Pons (tissue), 1 donor: ENCODE measurements at places on chromosomes 4 and X.

DNA sequence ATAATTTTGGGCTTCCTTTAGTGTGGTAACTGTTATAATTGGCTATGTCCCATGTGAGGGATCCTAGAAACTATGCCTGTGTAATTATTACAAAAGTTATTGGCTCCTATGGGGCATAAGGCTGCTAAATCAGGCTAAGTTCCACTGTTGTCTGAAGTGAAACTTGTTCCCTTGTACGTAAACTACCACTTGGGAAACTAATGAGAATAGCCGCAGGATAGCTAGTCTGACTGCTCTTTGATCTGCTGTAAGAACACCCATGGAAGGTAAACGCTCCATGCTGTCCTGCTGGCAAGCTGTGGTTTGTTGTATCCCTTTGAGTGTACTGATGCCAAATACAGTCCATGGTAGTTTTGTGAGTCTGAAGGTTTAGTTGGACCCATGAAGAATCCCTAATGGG lies 9.3 kb upstream of the MAOA start:
- no peak for DNase-seq

- DNase-seq: no peak
These were observed 24.6 kb upstream of the MOB1B start for GRCh38 chr4:70877556-70877955.

GRCh38 chrX:134797390-134797700 lies 139.1 kb upstream of the PLAC1 start:
- DNase-seq: no peak

DNA sequence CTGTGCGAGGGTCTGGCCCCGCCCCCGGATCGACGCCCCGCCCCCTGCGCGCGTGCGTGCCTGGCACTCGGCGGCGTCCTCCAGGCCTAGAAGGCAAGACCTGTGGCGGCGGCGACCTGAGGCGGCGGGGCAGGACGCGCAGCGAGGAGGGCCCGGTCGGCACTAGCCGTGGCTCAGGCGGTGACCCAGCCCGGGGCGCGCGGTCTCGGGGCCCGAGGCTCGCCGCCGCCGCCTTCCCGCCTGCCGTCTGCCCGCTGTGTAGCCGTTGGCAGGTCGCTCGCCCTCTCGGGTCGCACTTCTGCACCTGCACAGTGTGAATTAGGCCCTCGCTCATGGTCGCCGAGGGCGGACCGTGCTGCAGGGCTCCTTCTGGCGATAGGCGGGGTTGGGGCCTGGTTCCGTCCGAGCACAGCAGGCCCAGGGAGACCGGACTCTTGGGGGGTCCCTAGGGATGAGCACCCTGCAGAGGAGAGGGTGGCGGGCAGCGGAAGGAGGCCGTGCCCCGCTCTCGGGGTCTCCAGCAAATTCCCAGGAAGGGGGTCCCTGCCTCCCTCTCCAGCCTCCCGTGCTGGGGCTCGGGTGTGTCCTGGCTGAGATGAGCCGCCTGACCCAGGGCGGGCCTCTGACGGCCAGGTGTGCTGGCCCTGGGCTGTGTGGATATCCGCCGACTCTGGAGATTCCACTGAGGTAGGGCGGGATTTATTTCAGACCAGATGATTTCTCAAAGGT lies 557 bp upstream of the FAM53A start:
- DNase-seq: no peak

GRCh38 chrX:38335382-38335781 lies 8.1 kb upstream of the RPGR start:
- peak; percentile 79 for DNase-seq

- no peak for DNase-seq
These were observed 11.1 kb downstream of the ITIH6 start for GRCh38 chrX:54786967-54787366.

- no peak for DNase-seq
These were observed 19.6 kb downstream of the TMEM31 start for GRCh38 chrX:103730147-103730795.

GRCh38 chr4:161664740-161665139 lies 499.1 kb downstream of the FSTL5 start:
- no peak for DNase-seq

- DNase-seq: peak; percentile 23
These were observed 5.4 kb downstream of the DAPP1 start for GRCh38 chr4:99821918-99822503.

GRCh38 chr4:113587640-113588275 lies 173.8 kb downstream of the CAMK2D start:
- DNase-seq: no peak

GRCh38 chr4:101158134-101158482 lies 189.2 kb downstream of the PPP3CA start:
- peak; percentile 61 for DNase-seq

DNA sequence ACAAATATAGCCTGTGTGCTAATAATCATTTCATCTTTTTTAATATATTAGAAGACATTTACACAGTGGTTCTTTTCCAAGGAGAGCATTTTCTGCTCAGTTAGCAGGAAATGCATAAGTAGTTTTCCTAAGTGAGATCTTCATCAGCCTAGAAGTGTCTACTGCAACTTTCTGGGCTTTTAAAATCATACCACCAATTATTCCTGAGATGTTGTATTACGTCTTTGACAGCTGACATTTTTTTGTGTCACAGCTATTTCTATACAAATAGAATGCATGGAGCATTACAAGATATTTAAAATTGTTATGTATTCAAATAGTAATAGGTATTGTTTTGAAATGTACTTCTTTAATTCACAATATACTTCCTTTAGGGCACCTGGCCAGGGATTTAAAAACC lies 158.0 kb downstream of the GRID2 start:
- no peak for DNase-seq

GRCh38 chr4:52566136-52567031 lies 92.7 kb downstream of the USP46 start:
- no peak for DNase-seq

DNA sequence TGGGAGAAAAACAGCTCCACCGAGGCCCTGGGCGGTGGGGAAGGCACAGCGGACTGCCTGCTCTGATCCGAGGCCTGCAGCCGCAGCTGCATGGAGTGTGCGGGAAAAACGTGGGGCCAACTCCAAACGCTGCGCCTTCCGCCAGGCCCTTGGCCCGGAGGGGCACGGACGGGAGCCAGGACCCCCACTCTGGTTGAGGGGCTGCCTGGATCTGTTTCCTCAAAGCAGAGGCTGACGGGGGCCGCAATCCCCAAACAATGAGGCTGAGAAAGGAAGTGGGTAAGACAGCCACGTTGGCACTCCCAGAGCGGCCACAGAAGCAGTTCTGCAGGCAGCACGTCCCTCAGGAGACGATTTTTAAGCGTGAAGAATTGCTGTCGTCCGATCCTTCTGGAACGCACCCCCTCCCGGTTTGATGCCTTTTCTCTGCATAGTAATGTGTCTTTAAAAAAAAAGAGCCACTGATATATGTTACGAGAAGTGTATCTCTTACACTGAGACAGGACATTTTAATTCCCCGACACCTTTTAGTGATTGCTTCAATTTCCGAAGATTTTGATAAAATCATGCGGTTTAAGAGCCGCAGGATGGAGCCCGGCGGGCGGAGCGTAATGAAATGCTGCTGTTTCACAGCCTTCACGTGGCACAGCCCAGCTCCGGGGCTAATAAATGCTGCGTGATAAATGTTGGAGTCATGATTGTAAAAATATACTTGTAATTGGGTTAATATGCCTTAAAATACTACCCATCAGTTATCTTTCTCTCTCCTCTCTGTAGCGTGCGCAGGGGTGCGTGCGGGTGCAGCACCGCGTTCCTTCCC lies 85.7 kb downstream of the FAM53A start:
- no peak for DNase-seq

- no peak for DNase-seq
These were observed 14.5 kb downstream of the PRSS48 start for GRCh38 chr4:151291485-151291884.

GRCh38 chrX:34880656-34881055 lies 61.9 kb upstream of the FAM47B start:
- DNase-seq: no peak

DNA sequence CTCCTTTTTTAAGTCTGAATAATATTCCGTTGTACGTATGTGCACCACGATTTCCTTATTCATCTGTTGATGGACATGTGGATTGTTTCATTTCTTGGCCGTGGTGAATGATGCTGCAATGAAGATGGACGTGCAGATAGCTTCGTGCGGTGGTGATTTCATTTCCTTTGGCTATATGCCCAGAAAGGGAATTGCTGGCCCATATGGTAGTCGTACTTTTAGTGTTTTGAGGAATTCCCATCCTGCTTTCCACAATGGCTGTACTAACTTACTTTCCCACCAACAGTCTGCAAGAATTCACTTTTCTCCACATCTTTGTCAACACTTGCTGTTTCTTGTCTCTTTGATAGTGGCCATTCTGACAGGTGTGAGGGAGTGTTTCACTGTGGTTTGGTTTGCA lies 12.8 kb downstream of the ZFP42 start:
- DNase-seq: no peak

DNA sequence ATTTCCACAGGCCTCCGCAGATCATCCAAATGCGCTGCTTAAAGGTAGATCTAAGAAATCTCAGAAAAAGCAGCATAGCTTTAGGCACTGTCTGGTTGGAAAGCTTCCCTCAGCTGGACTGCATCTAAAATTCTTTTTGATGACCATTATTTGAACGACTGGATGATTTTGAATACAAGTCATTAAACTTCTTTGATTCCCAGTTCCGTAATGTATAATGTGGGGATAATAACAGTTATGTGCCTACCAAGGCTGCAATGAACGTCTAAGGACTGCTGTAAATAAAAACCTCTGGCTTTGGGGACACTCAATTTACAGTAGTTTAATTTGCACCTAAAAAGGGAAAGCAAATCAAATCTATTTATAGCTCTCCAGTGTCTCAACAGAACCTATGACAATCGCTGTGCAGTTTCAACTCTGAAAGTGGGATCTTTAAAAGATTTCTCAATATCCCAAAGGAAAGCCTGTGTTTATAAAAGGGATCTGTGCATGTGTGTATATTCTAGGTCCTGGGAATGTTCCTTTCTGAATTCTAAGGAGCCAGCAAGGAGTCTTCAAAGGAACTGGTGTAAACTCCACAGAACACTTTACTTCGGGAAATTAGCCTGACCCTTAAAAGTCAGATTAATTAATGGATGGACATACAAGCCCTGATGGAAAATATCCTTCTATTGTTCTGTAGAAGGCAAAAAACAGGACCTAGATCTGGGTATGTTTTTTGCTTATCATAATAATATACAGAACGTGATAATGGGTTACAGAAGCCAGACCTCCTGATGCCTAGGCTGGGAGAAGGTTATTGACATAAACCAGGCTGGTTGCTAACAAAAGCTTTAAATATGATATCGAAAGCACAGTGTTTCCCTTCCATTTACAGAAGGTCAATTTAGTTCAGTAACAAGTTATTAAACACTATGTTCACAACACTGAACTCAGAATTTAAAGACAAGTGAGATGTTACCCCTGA lies 53.4 kb downstream of the AFAP1 start:
- DNase-seq: no peak

DNA sequence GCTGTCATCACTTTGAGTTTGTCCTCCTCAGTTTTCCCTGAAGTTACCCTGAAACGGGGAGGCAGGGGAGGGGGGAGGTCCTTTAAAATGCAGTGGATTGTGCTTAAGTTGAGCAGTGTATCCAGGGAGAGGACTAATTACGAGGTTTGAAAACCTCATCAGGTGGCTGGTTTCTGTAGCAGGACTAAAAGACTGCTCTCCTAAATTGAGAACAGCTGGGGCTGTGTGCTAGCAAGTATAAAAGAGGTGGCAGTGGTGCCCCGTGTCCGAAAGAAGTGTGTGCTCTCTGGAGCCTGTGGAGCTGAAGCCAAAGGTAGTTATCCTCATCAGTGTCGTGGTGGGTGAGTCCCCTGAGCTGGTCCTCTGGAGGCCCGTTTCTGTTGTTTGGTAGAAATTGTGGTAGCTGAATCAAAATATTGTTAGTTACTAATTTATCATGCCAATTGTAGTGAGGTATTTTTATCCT lies 37.2 kb upstream of the CYP2U1 start:
- DNase-seq: no peak

- DNase-seq: peak; percentile 48
These were observed 2.5 kb upstream of the BRWD3 start for GRCh38 chrX:80812176-80812575.

- no peak for DNase-seq
These were observed 150.2 kb downstream of the CXXC4 start for GRCh38 chr4:104344342-104344980.

GRCh38 chr4:173675446-173675845 lies 145.4 kb upstream of the HAND2 start:
- DNase-seq: no peak

DNA sequence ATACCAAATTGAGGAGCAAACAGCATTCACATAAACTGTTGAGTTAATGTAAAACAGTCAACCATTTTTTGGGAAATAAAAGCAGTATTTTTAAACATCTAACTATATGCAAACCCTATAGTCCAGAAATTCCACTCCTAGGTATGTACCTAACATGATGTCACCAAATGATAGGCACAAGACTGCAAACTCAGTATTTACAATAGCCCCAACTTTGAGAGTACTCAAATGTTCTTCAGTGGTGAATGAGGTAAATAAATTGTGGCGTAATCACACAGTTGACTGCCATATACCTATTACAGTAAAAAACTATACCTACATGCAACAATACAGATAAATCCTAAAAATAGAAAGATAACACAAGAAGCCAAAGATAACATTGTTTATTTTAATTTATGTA lies 1243.8 kb upstream of the ADGRL3 start:
- no peak for DNase-seq

- DNase-seq: no peak
These were observed 7.4 kb upstream of the RELL1 start for GRCh38 chr4:37693450-37694190.

- peak; percentile 59 for DNase-seq
These were observed 6.6 kb upstream of the HNRNPD start for GRCh38 chr4:82380344-82380743.

DNA sequence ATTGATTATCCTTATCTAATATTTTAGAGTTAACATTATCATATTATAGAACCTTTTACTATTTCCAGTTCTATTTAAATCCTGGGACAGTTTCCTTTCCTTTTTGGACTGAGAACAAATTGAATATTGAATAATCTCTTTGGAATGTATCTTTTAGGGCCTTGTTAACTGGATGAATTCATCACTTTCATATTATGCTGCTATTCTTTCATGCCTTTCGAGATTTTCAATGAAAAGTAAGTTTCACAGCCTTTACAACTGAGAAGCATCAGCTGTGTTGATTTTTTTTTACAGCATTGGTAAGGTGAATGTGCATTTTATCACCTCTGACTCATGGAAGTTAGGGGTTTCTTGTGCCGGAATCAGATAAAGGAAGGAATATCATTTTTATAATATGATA lies 39.6 kb downstream of the PDLIM5 start:
- DNase-seq: no peak
